Progenitor cell of endocrine pancreas (in vitro differentiated cells): ENCODE measurements at places on chromosomes 5 and 9. TPM values are rescaled to one million over a fixed set of nuclear protein-coding genes. Genes with fewer than 3 reads are reported as not detected.

PDGFRB gene
- total RNA-seq, result 1.2 and 2.3 TPM in 2 replicates

SMIM27 gene
- total RNA-seq, result 12.0 and 13.6 TPM in 2 replicates

HINT2 gene
- total RNA-seq, result 37.7 and 41.5 TPM in 2 replicates

FRMD3 gene
- total RNA-seq, result 0.65 and 0.73 TPM in 2 replicates

ISL1 gene
- total RNA-seq, result 8.2 and 9.7 TPM in 2 replicates

BARHL1 gene
- not detected in 2 replicates for total RNA-seq

ARHGEF39 gene
- 9.1 and 10.4 TPM in 2 replicates for total RNA-seq

DNA sequence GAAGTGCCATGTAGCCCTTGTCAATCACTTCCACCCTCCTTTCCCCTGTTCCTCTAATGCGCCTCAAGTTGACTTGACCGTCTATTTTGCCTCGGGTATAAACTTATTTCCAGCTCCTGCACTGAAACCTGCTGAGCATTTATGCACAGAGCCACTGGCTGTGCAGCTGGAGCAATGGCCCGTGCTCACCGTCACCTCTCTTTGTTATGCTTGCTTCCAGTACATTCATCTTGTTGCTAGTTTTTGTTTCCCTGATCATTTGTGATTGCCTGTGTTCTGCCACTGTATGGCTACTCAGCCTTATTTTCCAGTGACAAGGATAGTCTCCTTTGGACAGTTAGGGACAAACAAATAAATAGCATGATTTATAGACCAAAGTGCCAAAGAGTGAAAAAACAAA lies 183.1 kb upstream of the C9orf72 start:
- no peak for DNase-seq

DNA sequence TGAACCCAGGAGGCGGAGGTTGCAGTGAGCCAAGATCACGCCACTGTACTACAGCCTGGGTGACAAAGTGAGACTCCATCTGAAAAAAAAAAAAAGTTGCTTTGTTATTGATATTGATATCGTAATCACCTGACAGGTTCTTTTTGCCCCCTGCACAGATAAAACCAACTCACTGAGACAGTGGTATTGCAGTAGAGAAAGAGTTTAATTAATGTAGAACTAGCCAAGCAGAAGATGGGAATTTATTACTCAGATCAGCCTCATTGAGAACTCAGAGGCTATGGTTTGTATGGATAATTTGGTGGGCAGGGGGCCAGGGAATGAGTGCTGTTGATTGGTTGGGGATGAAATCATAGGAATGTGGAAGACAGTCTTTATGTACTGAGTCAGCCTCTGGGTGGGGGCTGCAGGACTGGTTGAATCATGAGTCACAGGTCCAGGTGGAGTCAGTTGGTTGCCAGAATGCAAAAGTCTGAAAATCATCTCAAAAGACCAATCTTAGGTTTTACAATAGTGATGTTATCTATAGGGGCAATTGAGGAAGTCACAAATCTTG lies 35.8 kb upstream of the MEGF10 start:
- no peak for DNase-seq

- DNase-seq, result no peak
Observed at GRCh38 chr9:106920701-106921283, 57.8 kb downstream of the ZNF462 start.

DNA sequence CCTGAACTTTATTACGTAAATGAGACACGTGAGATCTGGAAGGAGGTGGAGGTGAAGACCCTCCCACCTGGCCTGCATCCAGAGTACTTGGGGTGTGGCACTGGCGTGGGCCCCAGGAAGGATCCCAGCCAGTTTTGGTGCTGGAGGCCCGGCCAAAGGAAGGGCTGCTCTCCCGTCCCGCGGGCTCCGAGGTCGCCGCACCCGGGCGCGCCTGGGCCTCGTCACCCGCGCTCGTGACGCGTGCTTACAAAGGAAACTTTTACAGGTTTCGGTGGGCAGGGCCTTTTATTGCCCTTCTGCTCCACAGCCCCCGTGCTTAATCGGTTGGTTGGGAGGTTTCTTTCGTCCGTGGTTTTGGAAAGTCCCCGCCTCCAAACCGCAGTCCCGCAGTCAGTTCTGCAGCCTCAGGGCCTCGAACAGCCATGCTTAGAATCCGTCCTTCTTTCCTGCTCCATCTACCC lies 29.2 kb downstream of the CDKN2A start:
- DNase-seq, result no peak

- no peak for DNase-seq
Observed at GRCh38 chr9:127667127-127667844, 39.5 kb upstream of the CFAP157 start.

DNA sequence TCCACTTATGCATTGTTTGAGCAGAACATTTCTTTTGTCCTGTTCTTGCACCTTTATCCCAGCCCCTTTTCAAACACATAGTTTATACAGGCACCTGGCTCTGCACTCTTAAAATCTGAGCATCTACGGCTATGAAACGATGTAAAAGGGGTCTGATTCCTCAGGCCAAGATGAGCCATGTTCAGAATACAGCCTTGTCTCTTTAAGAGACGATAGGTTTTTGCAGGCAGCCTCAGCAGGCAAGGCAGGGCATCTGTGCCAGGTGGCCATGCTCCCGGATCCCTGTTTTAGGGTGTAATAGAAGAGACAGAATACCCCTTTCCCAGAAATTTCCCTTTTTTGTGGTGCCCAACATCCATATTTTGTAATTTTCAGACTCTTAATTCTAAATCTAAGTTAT lies 89.1 kb upstream of the NFIB start:
- DNase-seq, result no peak

DNA sequence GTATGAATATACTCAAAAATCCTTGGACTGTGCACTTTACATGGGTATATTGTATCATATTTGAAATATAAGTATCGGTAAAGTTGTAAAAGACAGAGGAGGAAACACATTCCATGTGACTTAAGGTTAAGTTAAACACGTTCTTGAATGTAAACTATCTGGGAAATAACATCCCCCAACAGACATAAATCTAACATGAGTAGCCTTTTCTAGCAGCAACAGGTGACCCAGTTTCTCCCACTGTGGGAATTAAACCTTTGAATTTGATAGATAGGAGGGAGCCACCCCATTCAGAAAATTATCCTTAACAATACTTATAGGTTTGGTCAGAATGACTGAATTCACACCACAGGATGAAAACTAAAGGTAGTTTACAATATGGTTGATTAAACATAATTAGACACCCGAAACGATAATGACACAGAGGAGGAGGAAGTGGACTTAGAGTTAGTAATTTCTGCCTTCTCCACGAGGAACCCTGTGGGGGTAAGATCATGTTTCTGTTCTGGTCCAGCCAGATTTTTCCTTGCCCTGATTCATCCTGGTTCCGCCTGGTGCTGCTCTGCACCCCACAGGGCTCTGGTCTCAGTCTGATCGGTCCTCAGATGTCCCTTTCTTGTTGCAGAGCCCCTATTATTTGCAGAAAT lies 84.6 kb upstream of the DNAH5 start:
- DNase-seq, result no peak

- no peak for DNase-seq
Observed at GRCh38 chr5:96117771-96118651, 156.4 kb upstream of the ELL2 start.

GRCh38 chr5:55620009-55620765 lies 85.4 kb upstream of the PLPP1 start:
- no peak for DNase-seq

- DNase-seq, result no peak
Observed at GRCh38 chr5:14449052-14449661, 132.4 kb upstream of the OTULINL start.

GRCh38 chr9:87277346-87277745 lies 220.3 kb upstream of the DAPK1 start:
- DNase-seq, result no peak

- no peak for DNase-seq
Observed at GRCh38 chr5:68261569-68262065, 46.1 kb downstream of the PIK3R1 start.

DNA sequence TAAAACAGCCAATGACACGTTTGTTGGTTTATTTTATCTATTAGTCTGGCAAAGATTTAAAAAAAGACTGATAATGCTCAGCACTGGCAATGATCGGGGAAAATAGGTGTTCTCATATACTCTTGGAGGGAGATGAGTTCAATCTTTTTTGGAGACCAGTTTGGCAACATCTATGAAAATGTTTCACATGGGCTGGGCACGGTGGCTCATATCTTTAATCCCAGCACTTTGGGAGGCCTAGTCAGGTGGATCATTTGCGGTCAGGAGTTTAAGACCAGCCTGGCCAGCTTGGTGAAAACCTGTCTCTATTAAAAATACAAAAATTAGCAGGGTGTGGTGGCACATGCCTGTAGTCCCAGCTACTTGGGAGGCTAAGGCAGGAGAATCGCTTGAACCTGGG lies 6.8 kb upstream of the ANKRD31 start:
- DNase-seq, result no peak
